Islet precursor cell (in vitro differentiated cells): ENCODE measurements at places on chromosomes 3 and 15.
A peak's percentile ranks its signal among the peaks of the same experiment; 100 is the strongest.

DNA sequence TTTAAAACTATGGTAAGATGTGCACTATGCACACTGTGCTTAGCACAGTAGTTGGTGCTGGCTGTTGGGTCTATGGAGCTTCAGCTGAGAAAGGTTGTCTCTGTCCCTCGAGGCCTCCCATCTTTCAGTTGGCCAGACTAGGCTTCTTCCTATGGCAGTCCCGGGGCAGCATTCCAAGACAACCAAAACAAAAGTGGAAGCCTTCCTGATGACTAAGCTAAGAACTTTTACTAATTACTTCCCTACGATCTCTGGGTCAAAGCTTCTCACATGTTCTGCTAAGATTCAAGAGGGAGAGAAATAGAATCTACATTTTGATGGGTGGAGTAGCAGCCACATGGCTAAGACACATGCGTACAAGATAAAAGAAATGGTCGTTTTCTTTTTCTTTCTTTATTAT lies 342.8 kb downstream of the TUSC7 start:
- DNase-seq: peak; percentile 70

DNA sequence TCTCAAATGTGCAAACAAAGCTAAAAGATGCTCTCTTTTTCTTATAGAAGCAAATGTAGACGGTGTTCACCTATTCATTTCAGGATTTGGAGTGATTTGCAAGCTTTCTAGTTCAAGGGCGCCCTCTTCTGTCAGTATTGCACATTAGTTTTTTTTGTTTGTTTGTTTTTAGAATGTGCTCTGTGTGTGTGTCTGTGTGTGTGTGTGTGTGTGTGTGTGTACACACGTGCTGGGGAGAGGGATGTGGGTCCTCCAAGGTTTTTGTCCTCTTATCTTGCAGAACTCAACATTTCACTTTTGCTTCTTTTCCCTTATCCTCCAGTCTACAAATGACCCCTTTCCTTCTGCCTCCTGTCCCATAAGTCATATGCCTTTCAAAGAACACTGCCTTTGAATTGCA lies 23.5 kb downstream of the DNAH1 start:
- DNase-seq: no peak

- no peak for DNase-seq
Measured at GRCh38 chr3:160105907-160106584, 117.4 kb downstream of the IL12A start.

- no peak for DNase-seq
Measured at GRCh38 chr15:79117442-79118204, 27.0 kb upstream of the RASGRF1 start.

- peak; percentile 35 for DNase-seq
Measured at GRCh38 chr3:128143496-128143895, 9.8 kb upstream of the EEFSEC start.

GRCh38 chr3:40290396-40290795 lies 19.1 kb upstream of the EIF1B start:
- no peak for DNase-seq

- no peak for DNase-seq
Measured at GRCh38 chr3:59605318-59605717, 555.5 kb upstream of the CFAP20DC start.

DNA sequence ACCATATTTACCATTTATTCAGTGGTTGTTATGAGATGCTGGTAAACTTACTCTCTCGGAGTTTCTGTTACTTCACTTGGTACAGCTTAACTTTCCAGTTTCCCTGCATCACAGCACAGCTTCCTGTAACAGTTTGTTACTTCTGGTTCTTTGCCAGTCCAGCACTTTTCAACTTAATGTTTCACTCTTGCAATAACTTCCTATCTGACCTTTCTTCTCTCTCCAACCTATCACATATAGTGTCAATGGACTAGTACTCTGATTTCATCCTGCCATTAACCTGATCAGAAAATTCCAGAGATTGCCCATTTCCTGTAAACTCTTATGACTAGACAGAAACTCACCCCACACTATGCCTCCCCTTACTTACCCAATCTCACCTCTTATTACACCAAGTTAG lies 3.9 kb upstream of the ATP11B start:
- no peak for DNase-seq

DNA sequence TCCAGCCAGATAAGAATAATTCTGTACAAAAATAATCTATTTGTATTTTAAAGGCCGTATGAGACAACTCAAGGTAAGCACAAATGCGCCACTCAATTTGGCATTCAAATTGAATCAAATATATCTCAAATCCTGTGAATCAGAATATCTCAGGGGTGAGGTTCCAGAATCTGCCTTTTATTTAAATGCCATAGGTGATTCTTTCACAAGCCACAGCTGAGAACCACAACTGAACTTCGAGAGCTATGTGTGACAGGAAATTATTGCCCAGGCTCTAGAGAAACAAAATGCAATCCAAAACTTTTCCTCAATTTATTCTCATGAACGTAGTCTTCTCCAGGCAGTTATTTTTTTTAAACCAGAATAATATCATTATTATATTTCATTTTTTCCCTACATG lies 11.9 kb downstream of the ATP8B4 start:
- no peak for DNase-seq

- DNase-seq: peak; percentile 79
Measured at GRCh38 chr3:119559441-119559963, at the start of gene CD80. Gene CD80, minus strand, starts transcription at chr3:119559614. Its CDS starts 1,886 bp downstream, at chr3:119557728.

GRCh38 chr15:101060576-101061551 lies 141.7 kb downstream of the LRRK1 start:
- DNase-seq: peak; percentile 48
